ENCODE measurements at places on chromosomes 1 and 21.

GRCh38 chr1:156392452-156392853 is 23.4 kb downstream of the RHBG start:
- no peak for DNase-seq

DNA sequence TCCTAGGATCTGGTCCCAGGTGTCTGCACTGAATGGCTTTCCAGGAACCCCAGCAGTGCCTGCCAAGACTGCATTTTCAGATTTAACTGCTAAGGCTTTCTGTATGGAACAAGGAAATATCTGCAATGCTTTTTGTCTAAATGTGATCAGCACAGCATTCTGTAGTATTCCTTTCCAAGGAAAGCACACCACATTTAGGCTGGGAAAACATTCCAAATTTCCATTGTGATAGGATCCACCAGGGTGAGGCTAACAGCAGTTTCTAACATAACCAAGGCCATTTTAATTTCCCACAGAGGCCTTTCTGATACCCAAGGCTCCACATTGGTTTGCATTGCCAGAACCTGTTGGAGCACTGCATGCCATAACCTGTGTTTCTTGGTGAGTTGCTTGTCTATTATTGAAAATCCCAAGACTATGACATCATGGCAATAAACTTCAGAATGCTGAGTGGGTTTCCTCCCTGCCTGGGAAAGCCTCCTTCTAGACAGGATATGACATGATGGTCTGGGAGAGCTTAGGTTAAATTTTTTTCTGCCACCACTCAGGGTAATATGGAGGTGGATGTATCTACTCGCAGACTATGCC is 23.3 kb upstream of the PTGFRN start:
- peak; percentile 50 for DNase-seq

GRCh38 chr1:61005614-61006580 is 76.5 kb upstream of the NFIA start:
- DNase-seq: no peak

- DNase-seq: no peak
These were observed 5.7 kb upstream of the PEF1 start for GRCh38 chr1:31650161-31651088.

GRCh38 chr21:32949701-32950100 is 76.0 kb upstream of the OLIG2 start:
- no peak for DNase-seq

- DNase-seq: no peak
These were observed 56.5 kb downstream of the RHOU start for GRCh38 chr1:228791791-228792190.

Data from cardiac fibroblast (primary cell).